ENCODE measurements at places on chromosomes 7 and 10.

- peak; percentile 24 for DNase-seq
These were observed 445 bp upstream of the PVRIG start for GRCh38 chr7:100219271-100219737.

DNA sequence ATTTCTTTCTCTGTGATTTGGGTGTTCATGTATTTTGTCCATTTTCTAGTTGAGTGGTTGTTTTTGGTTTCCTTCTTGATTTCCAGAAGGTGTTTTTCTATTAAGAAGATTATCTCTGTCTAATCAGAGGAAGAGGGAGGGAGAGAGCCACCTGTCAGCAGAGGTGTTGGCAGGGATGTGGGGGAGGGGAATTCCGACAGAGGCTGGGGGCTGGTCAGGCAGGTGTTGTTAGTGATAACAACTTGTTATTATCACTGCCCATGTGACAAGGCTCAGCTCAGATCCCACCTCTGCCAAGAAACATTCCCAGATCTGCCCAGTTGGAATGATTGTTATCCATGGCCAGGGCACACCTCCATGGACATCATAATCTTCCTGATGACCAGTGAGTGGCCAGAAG is 293.4 kb downstream of the GFRA1 start:
- no peak for DNase-seq

- DNase-seq = no peak
These were observed 183.7 kb downstream of the SND1 start for GRCh38 chr7:127835679-127836078.

DNA sequence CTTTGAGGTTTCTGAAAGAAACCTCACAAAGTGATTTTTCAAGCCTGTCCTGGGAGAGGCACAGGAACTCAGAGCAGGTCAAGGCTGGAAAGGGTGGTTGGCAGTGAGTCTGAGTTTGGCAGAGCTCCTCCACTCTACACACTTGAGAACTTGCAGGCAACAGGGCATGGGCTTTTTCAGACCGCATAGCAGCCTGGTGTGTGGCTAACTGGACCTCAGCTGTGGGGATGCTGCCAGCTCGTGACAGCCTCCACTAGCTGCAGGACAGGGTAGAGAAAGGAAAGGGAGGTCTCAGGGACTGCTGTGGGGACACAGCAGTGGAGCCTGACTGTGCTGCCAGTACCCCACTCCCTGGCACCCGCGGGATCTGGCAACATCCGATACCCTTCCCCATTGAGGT is 2.6 kb downstream of the CDHR1 start:
- DNase-seq = no peak

- peak; percentile 5 for DNase-seq
These were observed 31.0 kb upstream of the ABCB4 start for GRCh38 chr7:87506246-87507180.

- DNase-seq = no peak
These were observed 62.6 kb downstream of the GLI3 start for GRCh38 chr7:42174391-42174912.

DNA sequence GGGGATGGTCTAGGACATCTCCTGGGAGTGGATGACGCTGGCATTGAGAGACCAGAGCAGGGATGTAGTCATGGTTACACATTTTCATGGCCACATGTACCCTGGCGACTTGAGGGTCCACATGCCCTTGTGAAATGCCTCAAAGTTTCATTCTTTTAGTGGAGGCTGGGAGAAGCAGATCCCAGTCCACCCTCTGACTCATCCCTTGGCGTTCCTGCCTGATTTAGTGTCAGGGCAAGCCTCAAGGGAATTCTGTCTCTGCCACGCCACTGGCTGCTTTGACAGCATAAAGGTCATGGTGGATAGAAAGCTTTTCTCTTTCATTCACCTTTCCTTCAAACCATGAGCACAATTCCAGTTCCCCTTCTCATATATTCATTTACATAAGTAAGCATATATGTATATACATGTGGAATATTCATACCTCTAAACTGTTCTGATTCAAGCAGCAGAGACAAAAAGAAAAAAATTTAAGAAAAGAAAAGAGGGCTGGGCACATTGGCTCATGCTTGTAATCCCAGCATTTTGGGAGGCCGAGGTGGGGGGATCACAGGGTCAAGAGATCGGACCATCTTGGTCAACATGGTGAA is 21.8 kb upstream of the KIF5B start:
- DNase-seq = no peak

GRCh38 chr7:25260862-25261494 is 32.7 kb upstream of the NPVF start:
- DNase-seq = peak; percentile 32

DNA sequence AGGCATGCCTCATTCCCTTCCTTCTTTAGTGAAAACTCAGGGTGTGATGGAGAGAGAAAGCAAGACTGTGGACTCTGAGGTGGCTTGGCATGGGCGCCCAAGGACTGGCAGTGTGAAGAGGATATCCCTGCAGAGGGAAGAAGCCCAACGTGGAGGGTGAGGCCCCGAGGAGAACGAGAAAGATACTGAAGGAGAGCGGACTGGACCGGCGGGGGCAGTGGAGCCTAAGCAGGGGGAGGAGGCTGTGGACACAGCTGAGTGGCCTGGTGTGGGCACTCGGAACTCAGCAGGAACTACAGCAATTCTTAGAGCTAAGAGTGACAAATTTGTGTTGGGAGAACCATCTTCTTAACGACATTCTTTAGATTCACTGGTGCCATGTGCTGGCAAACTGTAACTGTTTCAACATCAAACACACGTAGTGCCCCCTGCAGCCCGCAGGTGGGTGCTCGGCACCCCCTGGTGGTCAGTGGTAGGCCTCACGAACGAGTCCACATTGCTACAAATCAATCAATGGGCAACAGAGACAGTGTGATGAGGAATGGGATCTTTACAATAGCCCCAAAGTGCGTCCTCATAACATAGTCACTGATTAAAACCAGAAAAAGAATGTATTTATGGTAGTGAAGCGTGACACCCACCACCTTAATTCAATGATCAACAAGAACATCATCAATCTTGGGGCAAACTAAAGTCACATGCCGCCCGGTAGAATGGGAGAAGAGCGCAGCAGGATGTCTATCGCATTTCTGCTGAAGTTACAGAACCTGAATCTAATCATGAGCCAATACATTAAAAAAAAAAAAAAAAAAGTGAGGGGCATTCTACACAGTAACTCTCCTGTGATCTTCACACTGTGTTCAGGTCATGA is 2.0 kb upstream of the SFTPA1 start:
- DNase-seq = peak; percentile 27

- no peak for DNase-seq
These were observed 4.8 kb upstream of the AOC1 start for GRCh38 chr7:150847536-150847935.

- peak; percentile 28 for DNase-seq
These were observed 811 bp upstream of the ARHGAP12 start for GRCh38 chr10:31929261-31930022.

DNA sequence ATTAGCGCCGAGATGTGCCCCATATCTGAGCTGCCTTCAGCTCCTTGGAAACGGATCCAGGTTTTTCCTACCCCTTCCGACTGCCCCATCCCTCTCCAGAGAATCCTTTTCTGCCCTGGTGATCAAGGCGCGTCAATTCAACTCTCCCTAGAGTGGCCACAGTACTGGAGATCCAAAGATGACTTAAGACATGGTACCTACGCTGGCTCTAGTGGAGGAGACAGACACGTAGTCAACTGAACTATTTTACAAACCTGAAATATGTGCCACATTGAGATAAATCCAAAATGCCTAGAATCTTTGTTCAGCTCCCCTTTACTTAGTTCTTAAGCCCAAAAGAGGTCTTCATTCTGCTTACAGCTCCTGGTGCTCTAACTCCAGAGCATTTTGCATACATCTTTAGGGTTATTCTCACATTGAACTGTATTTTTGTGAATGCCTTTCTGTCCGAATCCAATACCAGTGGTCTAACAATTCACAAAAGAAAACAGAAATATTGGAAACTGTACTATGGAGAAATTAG is 444 bp upstream of the TNPO3 start:
- DNase-seq = no peak

DNA sequence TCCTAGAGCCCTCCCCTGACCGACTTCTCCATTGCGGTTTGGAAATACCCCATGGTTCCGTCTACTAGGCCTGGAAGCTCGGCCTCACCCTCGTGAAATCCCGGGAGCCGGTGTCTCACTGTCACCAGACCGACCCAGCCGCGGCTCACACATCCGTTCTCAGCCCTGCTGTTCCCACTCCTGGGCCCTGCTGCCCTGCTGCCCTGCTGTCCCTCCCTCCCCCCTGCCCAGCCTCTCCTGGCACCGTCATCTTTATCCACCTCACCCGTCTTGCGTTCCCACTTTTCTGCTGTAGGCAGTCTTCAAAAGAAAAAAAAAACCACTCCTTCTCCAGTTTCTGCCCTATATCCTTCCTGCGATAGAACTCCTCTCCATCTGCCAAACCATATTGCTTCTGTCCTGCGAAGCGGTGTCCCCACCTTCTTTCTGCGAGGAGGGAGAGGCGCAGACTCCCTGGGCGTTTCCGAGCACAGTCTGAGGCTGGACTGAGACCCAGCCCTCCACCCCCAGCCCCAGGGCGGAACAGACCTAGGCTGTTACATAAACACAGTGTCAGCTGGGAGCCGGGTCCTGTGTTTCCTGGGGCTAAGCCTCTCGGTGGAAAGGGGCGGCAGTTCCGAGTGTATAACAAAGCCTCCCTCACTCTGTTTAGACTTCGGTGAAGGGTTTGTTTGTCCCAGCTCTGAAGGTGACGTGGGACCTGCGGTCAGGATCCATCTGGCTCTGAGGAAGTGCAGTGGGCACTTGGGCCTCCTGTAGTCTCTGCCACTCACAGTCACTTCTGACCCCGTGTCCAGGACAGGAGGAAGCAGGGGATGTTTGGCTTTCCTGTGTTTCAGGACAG is 2.8 kb downstream of the AGAP3 start:
- DNase-seq = peak; percentile 31

- peak; percentile 2 for DNase-seq
These were observed 423.4 kb downstream of the DNAJB6 start for GRCh38 chr7:157760004-157760730.

GRCh38 chr7:133846203-133846945 is 280.8 kb upstream of the LRGUK start:
- DNase-seq = no peak

DNA sequence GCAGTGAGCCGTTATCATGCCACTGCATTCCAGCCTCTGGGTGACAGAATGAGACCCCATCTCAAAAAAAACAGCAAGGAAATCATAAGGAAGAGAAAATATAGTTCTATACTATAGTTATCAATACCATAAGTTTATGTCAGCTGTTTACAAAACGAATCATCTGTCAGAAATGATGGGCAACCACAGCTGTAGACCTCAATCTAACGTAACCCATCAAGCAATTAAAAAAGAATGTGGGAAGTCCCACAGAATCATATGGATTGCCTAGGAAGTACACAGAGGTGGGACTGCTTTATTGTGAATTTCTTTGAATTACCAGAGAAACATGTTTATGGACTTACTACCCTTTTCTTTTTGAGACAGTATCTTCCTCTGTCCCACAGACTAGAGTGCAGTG is 6.9 kb downstream of the NRBF2 start:
- DNase-seq = no peak

- no peak for DNase-seq
These were observed 5.8 kb upstream of the POLM start for GRCh38 chr7:44087911-44088838.

GRCh38 chr7:122300211-122300932 is 4.2 kb downstream of the FEZF1 start:
- DNase-seq = no peak

DNA sequence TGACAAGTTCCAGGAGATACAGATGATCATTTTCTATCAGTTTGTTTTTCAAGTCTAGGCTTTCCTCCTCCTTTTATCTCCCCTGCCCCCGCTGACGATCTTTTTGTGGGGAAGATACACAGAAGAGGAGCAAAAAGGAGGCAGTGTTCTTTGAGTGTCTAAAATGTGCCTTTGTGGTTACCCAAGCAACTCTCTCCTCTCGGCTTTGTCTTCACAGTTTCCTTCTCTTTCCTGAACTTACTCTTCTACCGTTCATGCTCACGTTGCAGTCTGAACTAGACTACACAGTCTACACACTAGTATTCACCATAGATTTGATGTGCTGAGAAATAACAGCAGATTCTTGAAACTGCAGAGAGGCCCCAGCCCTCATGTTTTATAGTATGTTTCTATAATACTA is 23.6 kb downstream of the CEP41 start:
- DNase-seq = no peak

- DNase-seq = no peak
These were observed 29.6 kb downstream of the DMBT1 start for GRCh38 chr10:122590153-122590552.

- no peak for DNase-seq
These were observed 181.7 kb downstream of the HECW1 start for GRCh38 chr7:43294080-43294630.

- no peak for DNase-seq
These were observed 100.2 kb downstream of the LRMDA start for GRCh38 chr10:75531571-75532031.

DNA sequence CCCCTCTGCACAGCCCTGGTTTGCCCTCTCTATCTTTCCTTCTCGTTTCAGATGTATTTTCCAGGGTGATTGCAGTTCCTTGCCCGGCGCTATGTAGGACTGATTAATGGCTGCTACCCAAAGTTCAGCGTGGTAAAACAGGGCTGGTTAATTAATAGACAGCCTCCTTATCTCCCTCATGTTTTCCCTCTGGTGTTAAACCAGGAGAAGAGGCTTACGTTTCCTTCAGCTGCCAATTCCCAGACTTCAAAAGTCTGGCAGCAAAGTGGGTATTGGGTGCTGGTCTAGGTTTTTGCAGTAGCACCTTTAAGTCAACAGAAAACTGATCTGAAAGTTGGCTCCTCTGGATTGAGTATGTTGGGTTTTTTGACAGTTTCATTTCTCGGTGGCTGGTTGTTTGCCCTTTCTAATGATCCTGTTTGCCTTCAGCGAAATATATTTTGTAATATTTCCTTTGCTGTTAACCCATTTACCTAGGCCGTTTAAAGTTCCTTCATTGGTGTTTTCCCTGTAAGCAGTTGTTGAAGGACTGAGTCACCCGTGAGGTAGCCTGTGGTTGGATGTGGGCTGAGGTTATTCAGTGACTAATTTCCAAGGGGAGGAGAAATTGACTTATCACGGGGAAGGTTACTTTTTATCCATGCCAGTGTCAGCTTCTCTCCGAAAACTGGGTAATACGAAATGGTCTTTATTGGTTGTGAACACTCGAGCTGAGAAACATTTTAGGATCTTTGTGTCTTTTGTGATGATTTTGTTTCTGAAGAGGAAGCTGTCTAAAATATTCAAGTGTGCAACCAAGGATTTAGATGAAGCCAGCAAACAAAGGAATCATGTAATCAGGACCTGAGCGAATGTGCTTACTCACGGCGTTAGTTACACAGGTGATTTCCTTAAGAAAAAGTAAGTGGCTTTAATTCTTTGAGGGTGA is 257.2 kb downstream of the KIAA1217 start:
- DNase-seq = peak; percentile 22

GRCh38 chr7:128735436-128735835 is 3.7 kb upstream of the CALU start:
- no peak for DNase-seq
